Neuronal stem cell (in vitro differentiated cells): ENCODE measurements at places on chromosomes 7 and 10.

GRCh38 chr10:95260909-95261552 is 29.8 kb downstream of the PDLIM1 start:
- no peak for DNase-seq

- DNase-seq = no peak
Observed at GRCh38 chr7:135661311-135662122, 797 bp upstream of the STMP1 start.

- no peak for DNase-seq
Observed at GRCh38 chr10:128851726-128852125, 615.3 kb upstream of the MGMT start.

DNA sequence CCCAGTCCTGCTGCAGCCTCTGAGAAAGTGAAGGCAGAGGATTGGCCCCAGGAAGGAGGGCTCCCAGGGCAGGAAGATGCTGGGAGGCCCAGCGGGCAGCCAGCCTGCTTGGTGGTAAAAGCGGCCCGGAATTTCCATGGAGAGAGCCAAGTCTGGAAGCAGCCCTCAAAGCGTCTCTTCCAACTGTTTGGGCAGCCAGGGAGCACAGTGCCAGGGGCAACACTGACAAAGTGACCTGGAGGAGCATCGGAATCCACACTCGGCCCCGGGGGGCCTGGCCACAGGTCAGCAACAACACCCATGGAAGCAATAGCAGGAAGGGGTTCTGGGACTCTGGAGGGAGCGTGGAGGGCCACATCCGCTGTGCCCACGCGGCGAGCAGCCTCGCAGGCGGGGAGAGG is 63.2 kb upstream of the FGFR2 start:
- DNase-seq = no peak

DNA sequence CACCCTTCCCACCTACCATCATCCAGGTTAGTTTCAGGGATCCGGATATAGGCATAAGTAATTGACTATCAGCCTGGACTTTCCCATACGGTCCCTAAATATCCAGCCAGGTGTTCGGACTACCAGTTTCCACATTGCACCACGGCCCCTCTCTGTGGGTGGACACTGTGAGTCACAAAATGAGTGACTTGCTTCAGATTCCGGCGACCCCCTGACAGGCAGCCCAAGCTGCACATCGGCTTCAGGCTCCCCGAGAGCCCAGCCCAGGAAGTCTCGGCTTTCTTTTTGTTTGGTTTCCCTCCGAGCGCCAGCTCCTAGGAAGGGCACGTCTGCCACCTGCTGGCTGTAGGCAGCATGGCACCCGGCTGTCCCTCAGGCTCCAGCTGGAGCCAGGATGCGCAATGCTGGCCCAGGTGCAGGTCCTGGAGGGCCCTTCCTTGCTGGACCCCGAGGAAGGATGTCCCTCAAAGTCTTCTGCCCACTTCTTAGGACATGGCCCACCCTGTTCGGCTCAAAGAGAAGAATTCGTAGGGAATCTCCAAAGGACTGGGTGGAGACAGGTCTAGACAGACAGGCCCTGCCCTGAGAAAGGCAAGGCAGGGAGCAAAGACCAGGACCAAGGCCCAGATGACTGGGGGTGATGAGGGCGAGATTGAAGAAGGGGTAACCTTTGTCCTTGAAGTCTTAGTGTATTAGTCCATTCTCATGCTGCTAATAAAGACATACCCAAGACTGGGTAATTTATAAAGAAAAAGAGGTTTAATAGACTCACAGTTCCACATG is 10.6 kb downstream of the HABP2 start:
- peak; percentile 77 for DNase-seq

GRCh38 chr10:49131507-49132361 is 2.1 kb downstream of the FAM170B start:
- DNase-seq = no peak
